ENCODE measurements at places on chromosomes 3 and 15.

DNA sequence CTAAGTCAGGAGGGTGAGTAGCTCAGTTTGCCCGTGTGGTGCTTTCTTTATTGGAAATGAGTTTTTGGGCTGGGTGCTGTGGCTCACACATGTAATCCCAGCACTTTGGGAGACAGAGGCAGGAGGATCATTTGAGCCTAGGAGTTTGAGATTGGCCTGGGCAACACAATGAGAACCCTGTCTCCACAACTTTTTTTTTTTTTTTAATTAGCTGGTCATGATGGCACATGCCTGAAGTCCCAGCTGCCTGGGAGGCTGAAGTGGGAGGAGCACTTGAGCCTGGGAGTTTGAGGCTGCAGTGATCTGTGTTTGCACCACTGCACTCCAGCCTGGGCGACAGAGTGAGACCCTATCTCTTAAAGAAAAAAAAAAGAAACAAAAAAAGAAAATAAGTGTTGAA is 174.9 kb downstream of the NSMCE3 start:
- no peak for DNase-seq

DNA sequence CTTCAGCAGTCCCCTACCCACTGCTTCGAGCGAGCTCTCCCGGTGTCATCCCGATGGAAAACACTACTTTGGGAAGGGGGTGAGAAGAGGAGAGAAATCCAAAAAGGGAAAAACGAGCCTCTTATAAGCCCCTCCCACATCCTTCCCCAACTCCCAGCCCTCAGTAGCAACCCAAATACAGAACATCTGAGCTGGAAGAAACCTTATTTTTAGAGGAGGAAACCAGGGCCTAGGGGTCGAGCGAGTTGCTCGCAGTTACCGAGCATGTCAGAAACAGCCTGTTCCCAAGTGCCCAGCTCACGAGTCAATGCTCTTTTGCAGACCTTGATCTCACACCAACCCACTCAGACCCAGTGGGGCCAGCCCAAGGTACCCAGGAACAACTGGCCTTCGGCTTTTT is 14.2 kb downstream of the RBPMS2 start:
- DNase-seq: no peak

DNA sequence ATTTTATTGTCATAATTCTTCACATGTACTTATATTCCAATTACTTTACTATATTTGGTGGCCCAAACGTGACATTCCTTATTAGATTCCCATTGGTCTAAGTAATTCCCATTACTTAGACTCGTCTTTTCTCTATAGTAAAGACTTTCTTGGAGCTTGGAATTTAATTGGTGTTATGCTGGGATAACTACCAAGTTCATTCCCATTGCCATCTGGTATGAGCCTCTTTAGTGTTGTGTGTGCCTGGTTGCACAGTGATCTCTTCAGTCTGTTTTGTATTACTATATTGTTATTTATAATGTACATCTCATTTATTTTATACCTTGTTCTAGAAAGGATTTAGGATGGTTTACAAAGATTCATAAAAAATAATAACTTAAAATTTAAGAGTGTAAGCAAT is 27.8 kb downstream of the TMEM108 start:
- DNase-seq: no peak

GRCh38 chr3:113575206-113575605 is 42.9 kb downstream of the SIDT1 start:
- DNase-seq: no peak

DNA sequence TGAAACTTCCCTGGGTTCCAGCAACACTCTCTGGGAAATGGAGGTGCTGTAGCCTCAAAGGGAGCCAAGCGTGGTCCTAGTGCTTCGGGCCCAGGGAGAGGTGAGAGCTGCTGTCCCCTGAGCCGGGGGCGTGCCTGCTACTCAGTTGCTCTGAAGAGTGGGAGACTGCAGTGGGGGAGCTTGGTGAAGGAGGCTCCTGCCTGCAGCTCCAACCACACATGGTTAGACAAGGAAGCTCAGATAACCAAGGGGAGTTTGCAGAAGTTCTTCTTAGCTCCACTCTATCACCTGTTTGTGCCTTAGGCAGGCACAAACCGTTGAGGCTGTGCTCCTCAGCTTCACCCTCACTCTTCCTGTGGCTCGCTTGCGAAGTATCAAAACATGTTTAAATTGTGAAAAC is 53.6 kb upstream of the TRPM1 start:
- DNase-seq: no peak

DNA sequence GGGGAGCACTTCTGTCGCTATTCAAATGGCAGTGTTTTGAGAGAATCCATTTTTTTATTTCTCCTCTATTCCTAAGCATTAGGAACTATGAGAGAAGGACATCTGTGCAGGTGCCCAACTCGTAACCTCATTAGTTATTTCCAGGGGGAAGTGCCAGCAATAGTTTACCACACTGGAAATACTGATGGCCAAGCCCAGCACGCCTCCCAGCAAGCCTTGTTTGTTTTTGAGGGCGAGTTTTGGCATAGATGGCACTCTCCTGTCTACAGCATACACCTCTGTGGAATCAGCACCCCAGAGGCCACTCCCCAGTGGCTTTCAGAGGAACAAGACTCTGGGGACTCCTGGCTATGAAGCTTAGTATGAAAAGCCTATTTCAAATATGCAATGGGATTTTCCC is 36.6 kb downstream of the FAN1 start:
- no peak for DNase-seq

DNA sequence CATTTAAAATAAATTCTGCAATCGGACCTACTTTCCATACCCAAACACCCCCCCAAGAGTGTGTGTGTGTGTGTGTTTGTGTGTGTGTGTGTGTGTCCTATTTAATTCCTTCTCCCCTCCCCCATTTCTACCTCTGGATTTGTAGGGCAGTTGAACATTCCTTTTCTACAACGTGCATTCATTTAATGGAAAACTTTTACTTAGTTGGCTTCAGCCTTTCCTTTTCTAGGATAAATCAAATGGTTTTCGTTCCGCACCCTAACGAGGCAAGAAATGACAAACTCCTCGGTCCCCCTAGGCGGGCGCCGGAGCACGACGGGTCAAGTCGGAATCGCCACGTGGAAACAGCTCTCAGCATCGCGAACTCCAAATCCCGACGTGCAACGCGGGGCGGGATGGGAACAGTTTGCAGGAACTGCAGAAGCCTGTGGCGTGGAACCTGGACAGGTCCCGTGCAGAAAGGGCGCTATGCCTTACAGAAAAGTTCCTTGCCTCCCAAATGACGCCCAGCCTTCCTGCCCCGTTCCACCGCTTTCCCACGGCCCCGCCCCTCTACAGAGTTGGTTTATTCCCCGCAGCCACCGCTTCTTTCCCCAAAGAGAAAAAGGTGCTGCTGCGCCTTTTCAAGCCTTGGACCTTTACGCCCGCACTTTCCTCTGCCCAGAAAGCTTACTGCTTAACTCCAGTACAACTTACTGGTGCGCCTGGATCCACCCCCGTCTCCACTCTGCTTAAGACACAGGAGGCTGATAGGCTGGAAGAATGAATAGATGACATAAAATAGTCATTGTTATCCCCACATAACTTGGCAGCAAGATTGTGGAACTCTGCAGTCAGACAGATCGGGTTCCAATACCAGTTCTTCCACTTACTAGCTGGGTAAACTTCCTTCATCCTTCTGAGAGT is 1.1 kb upstream of the EIF2B5 start:
- DNase-seq: peak; percentile 41

DNA sequence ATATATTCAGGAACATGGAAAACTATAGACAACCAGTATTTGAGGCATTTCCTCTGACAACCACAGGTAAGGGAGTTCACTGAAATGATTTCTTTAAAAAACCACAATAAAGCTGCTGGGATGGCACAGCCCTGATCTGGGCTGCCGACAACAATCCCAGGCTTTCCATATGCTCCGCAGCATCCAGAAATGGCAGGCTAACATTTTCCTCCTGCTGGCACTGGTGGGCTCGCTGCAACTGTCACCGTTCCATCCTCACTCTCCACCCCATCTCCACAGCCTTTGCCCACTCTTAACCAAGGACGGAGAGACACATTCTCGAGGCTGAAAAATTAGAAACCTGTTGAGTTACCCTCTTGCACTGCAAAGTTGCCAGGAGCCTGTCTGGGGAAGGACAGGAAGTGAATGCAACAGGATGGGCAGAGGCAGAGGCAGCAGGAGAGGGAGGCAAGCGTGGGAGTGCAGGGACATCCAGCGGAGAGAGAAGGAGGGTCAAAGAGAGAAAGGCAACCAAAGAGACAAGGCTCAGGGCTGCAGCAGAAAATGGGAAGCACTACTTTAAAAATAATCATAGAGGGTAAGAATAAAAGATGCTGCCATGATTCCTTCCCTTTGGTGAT is 79.0 kb upstream of the ARRDC4 start:
- no peak for DNase-seq

- no peak for DNase-seq
These were observed 564.7 kb downstream of the FOXP1 start for GRCh38 chr3:71018799-71019198.

DNA sequence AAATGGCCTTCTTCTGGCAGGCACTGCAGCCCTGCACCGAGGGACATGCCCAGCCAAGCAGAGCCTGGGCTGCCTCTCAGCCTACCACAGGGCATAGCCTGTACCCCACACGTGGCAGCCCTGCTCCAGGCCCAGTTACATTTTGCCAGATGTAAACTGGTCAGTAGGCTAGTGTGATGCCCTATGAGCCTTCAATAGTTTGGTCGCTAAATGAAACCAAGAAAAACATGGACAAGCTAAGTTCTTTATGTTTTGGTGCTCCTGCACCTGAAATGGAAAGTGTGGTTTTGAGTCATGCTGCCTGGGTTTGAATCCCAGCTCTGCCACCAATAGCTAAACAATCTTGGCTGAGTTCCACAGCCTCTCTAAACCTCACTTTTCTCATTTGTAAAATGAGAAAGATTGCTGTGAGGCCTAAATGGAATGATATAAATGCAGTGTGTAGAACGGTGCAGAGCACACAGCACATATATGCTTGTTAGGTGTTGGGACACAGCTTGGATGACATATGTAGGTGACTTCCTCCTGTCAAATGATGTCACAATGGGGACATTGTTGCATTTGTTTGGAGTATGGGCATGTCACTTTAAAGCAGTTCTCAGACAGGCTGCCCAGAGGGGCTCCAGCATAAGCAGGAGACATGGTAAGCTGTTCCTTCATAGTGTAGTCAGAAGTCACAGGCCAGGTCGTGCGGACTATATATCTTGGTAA is 57.4 kb downstream of the ZBTB38 start:
- no peak for DNase-seq

- DNase-seq: peak; percentile 12
These were observed 2.5 kb upstream of the FSIP1 start for GRCh38 chr15:39785139-39785538.

- DNase-seq: no peak
These were observed 1.2 kb upstream of the MAP1A start for GRCh38 chr15:43516185-43516584.

GRCh38 chr15:96560246-96560895 is 229.9 kb downstream of the NR2F2 start:
- no peak for DNase-seq

DNA sequence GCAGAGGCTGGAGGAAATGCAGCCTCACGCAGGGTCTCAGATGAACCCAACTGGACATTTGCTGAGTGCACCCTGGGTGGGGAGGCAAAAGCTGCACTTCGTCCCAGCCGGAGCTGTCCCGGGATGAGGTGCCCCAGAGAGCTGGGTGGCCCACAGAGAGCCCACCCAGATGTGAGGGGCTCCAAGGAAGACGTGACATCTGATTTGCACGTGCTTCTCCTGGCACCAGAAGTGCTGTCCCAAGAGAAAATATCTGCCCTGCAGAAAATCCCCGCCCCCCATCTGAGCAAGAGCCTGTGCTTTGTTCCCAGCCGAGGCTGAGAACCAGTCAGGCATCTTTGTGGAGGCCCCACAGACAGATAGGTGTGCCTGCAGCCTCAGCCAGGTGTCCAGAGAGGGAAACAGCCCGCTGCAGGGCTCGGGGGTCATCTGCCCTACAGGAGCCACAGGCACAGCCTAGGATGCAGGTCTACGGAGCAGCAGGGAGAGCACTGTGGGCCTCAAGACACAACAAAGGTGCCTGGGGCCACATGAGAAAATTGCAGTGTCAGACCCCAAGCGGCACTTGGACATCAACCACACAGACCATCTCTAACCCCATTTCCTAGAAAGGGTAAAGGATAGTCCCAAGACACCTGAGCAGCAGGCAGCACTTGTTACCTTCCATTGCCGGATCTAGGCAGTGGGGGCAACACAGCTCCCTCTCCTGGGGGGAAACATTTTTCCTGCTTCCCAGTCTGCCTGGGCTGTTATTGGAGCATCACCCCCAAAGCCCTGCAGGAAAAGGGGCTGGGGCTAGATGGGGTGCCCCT is 5.8 kb downstream of the TMIE start:
- DNase-seq: no peak

DNA sequence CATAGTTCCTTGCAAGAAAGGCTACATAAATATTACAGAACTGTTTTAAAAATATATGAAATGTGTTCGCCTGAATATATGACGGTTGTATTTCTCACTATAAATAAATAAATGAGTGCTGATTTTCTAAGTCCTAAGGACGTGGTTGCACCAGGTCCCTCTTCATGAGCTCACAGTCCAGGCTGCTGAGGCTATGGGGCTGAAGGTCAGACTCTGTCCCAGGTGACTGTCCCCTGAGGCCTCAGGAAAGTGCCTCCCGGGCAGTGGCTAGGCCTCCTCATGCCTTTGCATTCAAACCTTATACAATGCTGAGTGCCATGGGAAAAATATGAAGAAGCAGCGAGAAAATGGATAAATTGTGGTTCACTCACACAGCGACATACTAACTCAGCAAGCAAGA is 43.5 kb upstream of the SSR3 start:
- no peak for DNase-seq

DNA sequence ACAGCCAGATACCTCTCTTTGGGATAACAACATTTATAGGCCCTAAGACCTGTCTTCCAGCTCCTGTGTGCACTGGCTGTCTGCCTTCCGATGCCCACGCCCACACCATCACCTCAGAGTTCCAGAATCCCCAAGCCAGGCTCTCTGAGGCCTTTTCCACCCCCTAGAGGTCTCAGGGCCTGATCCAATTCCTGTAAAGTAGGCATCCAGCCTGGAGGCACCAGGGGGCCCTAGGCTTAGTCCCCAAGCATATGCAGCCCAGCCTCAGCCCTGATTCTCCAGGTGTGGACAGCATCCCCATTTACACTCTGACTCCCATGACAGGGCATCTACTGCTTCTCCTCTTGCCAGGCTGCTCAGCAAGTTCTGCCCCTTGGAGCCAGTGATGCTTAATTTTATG is 72.7 kb upstream of the CORO2B start:
- no peak for DNase-seq

GRCh38 chr3:117630885-117631284 is 921.3 kb downstream of the TUSC7 start:
- peak; percentile 74 for DNase-seq

DNA sequence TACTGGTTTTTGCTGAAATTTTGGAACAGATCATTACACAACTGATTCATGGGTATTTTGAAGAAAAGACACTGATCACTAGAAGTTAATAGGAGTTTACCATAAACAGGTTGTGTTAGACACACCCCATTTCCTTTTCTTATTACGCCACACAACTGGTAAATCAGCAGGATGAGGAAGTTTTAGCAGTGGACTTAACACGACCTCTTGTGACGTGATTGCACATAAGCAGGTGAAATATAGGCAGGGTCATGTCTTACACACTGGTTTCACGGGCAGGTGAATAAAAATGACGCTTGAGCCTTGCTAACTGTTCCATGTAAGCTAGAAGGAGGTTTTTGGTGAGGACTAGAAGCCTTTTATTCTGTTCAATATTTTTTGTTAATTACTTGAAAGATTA is 27.1 kb upstream of the TPRG1 start:
- no peak for DNase-seq

Data from NCI-H2029 treated with DMSO at 0.1 percent for 48 hours (cell line).